ENCODE measurements at places on chromosomes 6 and 20.

GRCh38 chr20:60212695-60213094, 254.5 kb downstream of the CDH26 start:
- no peak for DNase-seq

GRCh38 chr6:87982134-87982533, 65.5 kb upstream of the SPACA1 start:
- no peak for DNase-seq

GRCh38 chr6:121330516-121330915, 3.8 kb downstream of the TBC1D32 start:
- no peak for DNase-seq

GRCh38 chr6:154996841-154997311, 1.8 kb downstream of the TIAM2 start:
- no peak for DNase-seq

DNA sequence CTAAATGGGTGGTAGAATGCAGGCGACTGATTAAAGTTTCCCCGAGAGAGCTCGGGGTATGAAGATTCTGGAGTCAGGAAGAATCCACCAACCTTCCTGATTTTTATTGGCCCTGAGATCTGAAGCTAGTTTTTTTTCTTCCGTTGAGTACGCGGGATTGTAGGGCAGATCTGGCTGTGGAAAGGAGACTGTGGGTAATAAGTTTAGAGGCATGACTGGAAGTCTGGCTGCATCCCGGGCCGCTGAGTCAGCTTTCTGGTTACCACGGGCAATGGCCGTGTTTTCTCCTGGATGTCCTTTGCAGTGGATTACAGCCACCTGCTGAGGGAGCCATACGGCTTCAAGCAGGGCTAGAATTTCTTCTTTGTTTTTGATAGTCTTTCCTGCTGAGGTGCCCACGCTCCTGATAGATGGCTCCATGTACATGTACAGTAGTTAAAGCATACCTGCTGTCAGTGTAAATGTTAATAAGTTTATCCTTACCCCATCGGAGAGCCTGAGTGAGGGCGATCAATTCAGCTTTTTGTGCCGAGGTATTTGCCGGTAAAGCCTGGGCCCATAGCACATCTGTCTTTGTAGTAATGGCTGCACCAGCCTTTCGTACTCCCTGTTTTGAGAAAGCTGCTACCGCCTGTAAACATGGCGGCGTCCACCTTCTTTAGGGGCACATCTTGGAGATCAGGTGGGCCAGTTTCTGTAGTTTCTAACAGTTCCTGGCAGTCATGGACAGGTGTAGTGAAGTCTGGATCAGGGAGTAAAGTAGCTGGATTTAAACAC, 154.0 kb downstream of the TRIM27 start:
- DNase-seq, result no peak

DNA sequence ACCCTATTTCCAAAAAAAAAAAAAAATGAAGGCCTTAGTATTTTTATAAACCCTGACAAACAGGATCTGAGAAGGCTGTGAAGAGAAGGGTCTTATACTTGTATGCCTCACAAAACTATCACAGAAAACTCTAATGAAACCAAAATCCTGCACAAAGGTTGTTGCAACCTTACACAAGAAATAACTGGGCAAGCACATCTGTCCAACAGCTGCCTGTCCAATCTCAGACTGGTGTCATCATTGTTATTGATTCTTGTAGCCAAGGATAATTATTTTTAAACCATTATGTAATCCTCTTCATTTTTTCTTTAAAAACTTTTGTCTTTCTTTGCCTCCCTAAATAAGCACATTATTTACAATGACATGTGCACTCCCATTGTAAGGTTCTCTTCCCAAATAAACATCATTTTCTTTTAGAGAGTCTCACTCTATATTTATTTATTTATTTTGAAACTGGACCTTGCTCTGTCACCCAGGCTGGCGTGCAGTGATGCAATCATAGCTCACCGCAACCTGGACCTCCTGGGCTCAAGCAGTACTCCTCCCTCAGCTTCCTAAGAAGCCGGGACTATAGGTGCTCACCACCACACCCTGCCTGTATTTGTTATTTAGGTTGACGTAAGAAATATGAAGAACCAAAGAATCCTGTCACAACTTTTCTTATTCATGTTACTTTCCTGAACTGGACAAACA, 697.1 kb downstream of the DOK5 start:
- DNase-seq, result no peak

DNA sequence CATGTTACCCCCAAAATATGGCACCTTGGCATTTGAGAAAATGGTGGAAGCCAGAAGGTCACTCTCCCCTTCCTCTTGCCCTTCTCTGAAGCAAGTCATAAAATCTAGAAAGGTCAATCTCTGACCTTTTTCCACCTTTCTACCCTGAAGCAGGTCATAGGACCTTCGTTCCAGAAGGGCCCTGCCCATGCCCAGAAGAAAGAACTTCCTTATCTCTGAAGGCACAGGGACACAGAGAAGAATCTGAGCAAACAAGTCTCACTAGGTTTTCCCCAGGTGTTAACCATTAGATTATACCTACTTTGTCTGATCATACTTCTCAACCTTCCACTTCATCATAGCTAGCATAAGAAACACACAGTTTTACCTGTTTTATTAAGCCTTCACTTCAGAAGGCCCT, 42.5 kb downstream of the SMPDL3A start:
- no peak for DNase-seq

DNA sequence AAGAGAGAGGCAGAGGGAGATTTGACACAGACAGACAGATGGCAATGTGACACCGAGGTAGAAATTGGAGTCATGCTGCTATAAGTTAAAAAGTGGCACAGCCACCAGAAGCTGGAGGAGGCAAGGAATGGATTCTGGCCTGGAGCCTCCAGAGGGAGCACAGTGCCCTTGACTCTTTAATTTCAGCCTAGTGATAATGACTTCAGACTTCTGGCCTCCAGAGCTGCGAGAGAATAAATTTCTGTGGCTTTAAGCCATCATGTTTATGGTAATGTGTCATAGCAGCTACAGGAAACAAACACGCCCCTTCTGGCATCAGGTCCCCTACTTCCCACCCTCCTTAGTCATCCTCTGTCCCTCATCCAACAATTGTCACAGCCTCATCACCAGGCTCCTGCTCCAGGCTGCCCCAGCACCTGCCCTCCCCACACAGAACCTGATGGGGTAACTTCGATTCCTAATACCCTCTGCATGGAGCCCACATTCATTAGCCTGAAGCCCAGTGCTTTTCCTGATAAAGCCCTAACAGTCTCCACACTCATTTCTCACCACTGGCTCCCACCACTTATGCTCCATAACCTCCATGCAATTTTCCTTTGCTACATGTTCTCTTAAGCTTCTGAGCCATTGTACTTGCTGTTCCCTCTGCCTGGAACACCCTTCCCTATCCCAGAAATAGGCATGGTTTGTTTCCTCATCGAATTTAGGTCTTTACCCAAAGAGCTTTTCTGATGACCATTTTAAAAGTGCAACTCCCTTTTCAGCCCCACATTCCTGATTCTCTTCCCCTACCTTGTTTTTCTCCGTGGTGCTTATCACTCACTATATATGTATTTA, 69.7 kb upstream of the TOX2 start:
- DNase-seq, result no peak

DNA sequence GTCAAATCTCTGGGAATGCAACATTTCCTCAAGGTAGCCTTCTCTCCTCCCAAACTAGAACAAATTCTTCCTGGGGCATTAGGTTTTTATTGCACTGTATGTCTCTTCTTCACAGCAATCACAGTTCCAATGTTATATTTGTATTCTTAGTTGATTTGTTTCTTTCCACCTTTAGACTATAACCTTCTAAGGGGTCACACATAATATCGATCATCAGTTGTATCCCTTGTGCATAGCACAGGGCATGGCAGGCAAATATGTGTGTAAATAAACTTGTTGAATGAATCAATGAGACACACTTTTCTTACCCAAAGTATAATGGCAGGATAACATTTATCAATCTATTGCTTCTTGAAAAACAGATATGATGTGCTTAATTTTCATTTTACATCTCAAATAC, 81.0 kb downstream of the ATG5 start:
- no peak for DNase-seq

- no peak for DNase-seq
These were observed 666.0 kb downstream of the PHF3 start for GRCh38 chr6:64301307-64302236.

DNA sequence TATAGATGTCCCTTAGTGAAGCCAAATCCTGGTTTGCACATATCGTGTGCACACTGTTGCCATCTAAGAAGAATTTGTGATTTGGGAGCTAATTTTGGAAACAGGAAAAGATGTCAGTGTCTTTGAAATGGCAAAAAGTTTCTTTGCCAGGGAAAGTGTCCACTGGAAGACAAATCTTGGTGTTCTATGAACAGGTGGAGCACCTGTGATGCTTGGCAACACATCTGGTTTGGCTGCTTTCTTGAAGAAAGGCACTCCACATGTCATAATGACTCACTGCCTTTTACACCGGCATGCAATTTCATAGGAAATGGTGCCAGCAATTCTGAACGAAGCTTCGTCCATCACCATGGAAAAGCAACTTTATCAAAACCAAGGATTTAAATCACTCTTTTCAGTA, 1040.0 kb upstream of the MAP3K7 start:
- DNase-seq, result no peak

GRCh38 chr20:32831982-32832381, 12.2 kb downstream of the MAPRE1 start:
- DNase-seq, result no peak

GRCh38 chr6:36643977-36644376, 34.5 kb upstream of the CDKN1A start:
- DNase-seq, result no peak

GRCh38 chr20:36663031-36663430, 17.0 kb upstream of the SLA2 start:
- no peak for DNase-seq

GRCh38 chr6:25103603-25104002, 167.8 kb upstream of the RIPOR2 start:
- DNase-seq, result peak; percentile 8

- DNase-seq, result no peak
These were observed 10.9 kb downstream of the FKBP1A start for GRCh38 chr20:1381753-1382591.

GRCh38 chr6:41675176-41675775, 37.0 kb downstream of the MDFI start:
- no peak for DNase-seq

GRCh38 chr6:39260456-39260855, 31.2 kb upstream of the KCNK5 start:
- no peak for DNase-seq

- DNase-seq, result no peak
These were observed 165.9 kb downstream of the SOBP start for GRCh38 chr6:107655864-107656263.

DNA sequence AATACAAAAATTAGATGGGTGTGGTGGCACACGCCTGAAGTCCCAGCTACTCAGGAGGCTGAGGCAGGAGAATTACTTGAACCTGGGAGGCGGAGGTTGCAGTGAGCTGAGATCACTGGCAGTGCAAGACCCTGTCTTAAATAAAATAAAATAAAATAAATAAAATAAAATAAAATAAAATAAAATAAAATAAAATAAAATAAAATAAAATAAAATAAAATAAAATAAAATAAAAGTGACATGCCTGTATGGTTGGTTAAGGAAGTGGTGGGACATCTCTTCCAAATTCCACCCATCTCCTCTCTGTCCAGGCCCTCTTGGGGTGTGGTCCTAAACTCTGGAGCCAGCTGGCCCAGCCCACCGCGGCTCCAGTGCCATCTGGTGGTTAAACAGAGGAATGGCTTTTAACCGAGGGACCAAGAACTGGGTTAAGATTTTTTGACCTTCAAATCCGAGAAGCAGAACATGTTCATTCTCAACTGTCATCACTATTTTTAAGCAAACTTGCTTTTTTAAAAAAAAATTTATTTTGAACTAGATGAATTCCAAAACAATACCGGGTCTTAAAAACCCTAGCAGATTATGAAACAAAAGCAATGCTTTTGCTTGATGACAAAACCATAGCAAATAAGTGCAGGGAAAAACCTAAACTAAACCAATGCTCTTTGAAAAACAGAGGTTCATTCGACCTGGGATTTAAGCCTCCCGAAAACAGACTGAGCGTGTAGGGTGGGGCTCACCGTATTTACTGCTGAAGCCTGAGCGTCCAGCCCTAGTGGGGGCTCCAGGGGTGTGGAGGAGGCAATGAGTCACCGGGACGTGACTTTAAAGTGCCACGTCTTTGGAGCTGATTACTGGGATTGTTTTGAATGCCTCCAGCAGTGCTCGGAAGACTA, 68.8 kb downstream of the CDC5L start:
- DNase-seq, result peak; percentile 71

GRCh38 chr6:157756708-157757429, 66.2 kb upstream of the SNX9 start:
- DNase-seq, result peak; percentile 64

- no peak for DNase-seq
These were observed 12.9 kb downstream of the SOD2 start for GRCh38 chr6:159680104-159680503.

DNA sequence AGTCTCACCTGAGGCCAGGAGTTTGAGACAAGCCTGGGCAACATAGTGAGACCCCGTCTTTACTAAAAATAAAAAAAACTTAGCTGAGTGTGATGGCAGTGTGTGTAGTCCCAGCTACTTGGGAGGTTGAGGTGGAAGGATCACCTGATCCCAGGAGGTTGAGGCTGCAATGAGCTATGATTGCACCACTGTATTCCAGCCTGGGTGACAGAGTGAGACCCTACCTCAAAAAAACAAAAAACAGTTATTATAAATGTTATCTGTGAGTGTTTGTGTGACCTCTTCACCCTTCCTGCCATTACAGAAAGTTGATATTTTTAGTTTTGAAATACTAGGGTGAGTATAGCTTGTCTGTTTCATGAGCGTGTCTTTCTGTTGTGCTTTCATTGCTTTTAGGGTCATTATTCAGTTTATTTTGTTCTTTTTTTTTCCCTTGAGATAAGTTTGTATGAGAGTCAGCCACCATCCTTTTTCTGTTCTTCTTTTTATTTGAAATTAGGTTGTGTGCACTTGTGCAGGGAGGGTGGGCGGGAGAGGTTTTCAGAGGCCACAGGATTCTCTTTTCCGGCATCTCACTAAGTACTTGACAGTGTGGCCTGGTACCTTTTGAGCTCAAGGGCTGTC, 26.2 kb downstream of the CDYL start:
- DNase-seq, result peak; percentile 64

GRCh38 chr6:83707829-83708545, 914 bp downstream of the SNAP91 start:
- peak; percentile 38 for DNase-seq

GRCh38 chr6:118722829-118723813, 71.7 kb upstream of the CEP85L start:
- no peak for DNase-seq

DNA sequence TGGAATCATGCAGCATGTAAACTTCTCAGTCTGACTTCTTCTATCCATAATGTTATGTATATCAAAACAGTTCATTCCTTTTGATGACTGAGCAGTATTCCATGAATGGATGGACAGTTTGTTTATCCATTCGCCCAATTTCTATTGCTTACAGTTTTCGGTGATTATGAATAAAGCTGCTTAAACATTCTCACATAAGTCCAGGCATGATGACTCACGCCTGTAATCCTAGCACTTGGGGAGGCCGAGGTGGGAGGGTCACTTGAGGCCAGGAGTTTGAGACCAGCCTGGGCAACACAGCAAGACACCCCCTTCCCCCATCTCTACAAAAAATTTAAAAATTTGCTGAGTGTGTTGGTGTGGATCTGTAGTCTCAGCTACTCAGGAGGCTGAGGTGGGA, 22.9 kb upstream of the HMGA1 start:
- no peak for DNase-seq
